ENCODE measurements at places on chromosomes 1 and 21. TPM values are rescaled to one million over a fixed set of nuclear protein-coding genes. Genes with fewer than 3 reads are reported as not detected.

- peak; percentile 80 for DNase-seq
- H3K4me1 ChIP-seq: peaks cover 7% of the 10 kb centered on the region
- H3K27me3 ChIP-seq: no peaks in the 10 kb centered on the region
- no peaks in the 10 kb centered on the region for H3K36me3 ChIP-seq
- no peak overlapping the region for H3K4me3 ChIP-seq
Measured at GRCh38 chr21:45378258-45378966, 26.6 kb upstream of the COL18A1 start.

The TMEM200B gene
- 4.9 TPM for polyA plus RNA-seq

GRCh38 chr1:94048413-94049164, 72.4 kb downstream of the ABCA4 start:
- H3K4me3 ChIP-seq: no peak overlapping the region
- H3K27me3 ChIP-seq: no peaks in the 10 kb centered on the region
- peak; percentile 49 for DNase-seq
- peak overlapping the region; percentile 66 for H3K27ac ChIP-seq
- peaks cover 32% of the 10 kb centered on the region for H3K4me1 ChIP-seq

DNA sequence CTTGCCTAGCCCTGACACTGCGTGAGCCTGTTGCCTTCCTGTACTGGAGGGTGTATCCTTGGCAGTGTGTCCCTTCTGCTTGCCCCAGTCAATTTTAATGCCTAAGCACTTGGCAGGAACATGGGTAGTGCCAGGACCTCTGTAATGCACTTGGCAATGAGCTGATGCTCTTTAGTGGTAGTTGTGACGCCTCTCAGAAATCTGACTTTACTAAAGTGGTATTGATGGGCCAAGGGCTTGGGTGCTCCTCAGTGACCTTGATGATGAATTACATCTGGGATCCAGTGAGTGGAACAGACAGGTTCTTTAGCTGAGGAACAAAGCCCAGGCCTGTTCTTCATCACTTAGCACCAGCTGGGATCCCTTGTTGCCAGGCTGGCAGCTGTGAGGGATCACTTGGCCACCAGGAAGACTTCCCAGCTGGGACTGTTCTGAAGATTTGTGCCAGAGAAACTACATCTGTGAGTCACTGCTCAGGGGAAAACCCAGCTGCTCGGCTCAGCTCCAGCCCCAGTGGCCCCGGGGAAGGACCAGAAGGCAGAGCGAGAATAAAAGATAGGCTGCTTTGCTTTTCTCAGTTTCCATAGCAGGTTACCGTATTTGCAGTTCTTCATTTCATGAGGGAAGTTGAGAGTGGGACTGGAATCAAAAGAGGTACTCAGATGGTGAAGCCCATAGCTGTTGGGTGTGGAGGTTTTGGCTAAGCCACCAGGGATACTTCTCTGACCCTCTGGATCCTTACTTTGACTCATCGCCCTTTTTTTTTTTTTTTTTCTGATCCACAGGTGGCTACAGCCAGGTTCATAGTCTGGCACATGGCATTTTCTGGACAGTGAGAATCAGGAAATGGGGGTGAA, 28.5 kb upstream of the KCNA2 start:
- H3K27ac ChIP-seq: no peak overlapping the region
- no peaks in the 10 kb centered on the region for H3K36me3 ChIP-seq
- no peaks in the 10 kb centered on the region for H3K4me1 ChIP-seq
- no peak overlapping the region for H3K4me3 ChIP-seq
- no peak for DNase-seq

DNA sequence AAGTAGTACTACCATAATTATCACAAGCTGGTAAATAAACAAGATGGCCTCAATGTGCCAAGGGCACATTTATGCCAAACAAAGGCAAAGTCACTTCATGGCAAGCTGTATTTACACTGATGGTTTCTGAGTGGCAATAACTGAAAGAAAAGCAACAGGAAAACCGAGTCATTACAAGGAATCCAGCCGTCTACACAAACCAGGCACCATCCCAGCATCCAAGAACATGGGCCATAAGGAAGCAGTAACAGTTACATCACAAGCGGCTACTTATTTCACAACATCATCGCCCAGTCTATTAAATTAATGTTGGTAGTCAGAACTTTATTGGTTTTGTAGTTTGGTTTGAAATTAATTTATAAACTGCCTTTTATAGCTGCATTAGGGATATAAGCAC, 214.2 kb downstream of the RERE start:
- no peak overlapping the region for H3K4me3 ChIP-seq
- H3K27ac ChIP-seq: no peak overlapping the region
- no peaks in the 10 kb centered on the region for H3K27me3 ChIP-seq
- no peaks in the 10 kb centered on the region for H3K36me3 ChIP-seq
- DNase-seq: no peak

The NUP210L gene
- polyA plus RNA-seq: 0.19 TPM

The ACTN2 gene
- 2.2 TPM for polyA plus RNA-seq

The OR2L13 gene
- polyA plus RNA-seq: not detected

DNA sequence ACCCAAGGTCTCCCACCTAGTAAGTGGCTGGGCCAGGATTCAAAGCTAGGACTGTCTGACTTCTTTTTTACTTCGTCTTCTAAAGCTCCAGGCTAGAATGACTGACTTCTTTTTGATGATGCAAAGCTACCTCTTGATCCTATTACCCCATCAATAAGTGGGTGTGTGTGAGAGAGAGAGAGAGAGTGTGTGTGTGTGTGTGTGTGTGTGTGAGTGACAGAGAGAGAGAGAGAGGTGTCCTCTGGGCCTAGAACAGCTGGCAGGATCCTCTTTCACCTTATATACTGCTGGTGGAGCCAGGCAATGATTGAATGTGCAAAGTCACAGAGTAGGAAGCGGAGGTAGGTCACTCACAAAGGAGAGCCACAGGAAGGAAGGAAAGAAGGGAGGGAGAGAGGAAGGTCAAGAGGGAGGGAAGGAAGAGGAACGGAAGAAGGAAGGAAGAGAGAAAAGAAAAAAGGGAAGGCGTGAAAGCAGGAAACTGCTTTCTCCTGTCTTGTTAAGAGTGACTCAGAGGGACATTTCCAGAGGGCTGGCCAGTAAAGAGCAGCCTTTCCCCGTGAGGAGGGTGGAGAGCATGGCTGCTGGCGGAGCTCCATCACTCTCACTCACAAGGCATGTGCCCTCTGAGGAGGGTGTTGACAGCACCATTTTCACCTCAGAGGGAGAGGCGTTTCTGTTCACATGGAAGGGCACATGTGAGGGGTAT, 68.9 kb downstream of the CDC7 start:
- DNase-seq: no peak
- no peak overlapping the region for H3K27ac ChIP-seq
- no peaks in the 10 kb centered on the region for H3K4me1 ChIP-seq

DNA sequence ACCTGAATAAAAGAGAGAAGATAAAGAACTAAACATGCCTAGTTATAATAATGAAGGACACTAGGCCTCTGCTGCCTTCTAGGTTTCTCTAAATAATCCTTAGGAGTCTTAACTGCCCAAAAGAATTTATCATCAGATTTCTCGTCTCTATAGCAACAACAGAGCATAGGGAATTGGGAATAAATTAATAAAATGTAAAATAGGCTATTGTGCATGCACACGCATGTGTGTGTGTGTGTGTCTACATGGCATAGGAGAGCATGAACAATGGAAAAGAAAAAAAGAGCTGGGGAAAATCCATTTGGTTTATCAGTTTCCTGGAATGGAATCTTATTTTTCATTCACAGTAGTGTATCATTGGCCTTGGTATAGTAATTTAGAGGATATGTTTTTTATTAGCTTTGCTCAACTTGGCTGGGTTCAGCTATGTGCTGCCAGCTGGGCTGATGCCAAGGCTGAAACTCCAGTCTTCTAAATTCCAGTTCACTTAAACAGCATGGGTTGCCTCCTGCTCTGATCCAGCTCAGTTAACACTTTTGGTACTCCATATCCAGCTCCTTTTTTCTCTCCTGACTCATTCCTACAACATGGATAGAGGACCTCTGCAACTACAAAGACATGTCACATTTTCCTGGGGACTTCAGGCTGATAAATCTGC, 80.6 kb upstream of the SLFNL1 start:
- no peak for DNase-seq
- no peaks in the 10 kb centered on the region for H3K27me3 ChIP-seq
- H3K4me3 ChIP-seq: no peak overlapping the region
- H3K27ac ChIP-seq: no peak overlapping the region

The RAB42 gene
- 12.4 TPM for polyA plus RNA-seq

The FTCD gene
- polyA plus RNA-seq: 2.6 TPM

DNA sequence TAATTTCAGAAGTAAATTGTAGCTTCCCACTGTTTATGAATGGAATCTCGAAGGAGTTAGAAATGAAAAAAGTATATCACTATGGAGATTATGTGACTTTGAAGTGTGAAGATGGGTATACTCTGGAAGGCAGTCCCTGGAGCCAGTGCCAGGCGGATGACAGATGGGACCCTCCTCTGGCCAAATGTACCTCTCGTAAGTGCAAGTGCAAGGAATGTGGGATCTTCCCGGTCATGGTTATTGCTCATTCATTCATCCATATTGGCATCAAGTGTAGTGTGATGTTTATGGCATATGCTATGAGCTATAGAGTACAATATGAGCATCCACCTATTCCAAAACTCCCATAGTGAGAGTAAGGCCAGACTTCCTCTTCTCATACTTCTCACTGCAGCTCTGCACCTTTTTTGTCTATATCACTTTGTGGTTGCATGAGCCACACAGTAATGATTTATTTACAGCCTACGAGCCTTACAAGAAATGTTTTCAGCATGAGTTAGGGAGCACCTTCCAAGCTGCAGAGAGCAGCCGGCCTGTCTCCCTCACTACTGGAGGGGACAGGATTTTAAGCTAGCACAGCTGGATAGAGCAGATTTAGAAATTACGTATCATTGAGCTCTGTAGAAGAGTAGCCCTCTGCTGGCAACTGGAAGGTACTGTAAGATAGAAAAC, 24.9 kb upstream of the CR1L start:
- H3K4me3 ChIP-seq: no peak overlapping the region
- no peaks in the 10 kb centered on the region for H3K27me3 ChIP-seq
- no peaks in the 10 kb centered on the region for H3K4me1 ChIP-seq
- H3K27ac ChIP-seq: no peak overlapping the region
- H3K36me3 ChIP-seq: no peaks in the 10 kb centered on the region
- peak; percentile 88 for DNase-seq

- H3K27ac ChIP-seq: peak overlapping the region; percentile 39
- DNase-seq: no peak
- no peaks in the 10 kb centered on the region for H3K27me3 ChIP-seq
Measured at GRCh38 chr1:82844911-82845827, 1044.4 kb downstream of the ADGRL2 start.

DNA sequence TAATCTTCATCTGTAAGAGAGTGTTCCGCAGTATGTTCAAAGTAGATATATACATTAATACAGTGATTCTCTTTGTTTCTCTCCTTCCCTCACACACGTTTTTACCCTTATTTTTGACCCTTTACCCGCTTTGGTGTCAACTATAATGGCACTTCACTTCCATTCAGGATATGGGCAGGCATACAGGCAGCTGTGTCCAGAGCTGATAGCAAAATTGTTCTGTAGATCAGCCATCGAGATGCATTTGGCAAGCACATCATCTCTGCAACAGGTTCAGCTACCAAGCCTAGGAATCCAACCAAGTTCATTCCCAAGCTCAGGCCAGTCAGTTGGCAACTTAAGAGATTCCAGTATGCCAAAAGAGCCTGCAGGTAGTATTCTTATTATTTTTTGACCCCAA, 74.8 kb downstream of the FNBP1L start:
- H3K27ac ChIP-seq: peak overlapping the region; percentile 39
- H3K4me1 ChIP-seq: peaks cover 12% of the 10 kb centered on the region
- H3K27me3 ChIP-seq: no peaks in the 10 kb centered on the region
- DNase-seq: no peak

- no peak for DNase-seq
- no peaks in the 10 kb centered on the region for H3K27me3 ChIP-seq
- peaks cover 7% of the 10 kb centered on the region for H3K4me1 ChIP-seq
- H3K36me3 ChIP-seq: peaks cover 3% of the 10 kb centered on the region
- H3K27ac ChIP-seq: no peak overlapping the region
- H3K4me3 ChIP-seq: no peak overlapping the region
Measured at GRCh38 chr1:211305044-211305443, 21.6 kb upstream of the TRAF5 start.

DNA sequence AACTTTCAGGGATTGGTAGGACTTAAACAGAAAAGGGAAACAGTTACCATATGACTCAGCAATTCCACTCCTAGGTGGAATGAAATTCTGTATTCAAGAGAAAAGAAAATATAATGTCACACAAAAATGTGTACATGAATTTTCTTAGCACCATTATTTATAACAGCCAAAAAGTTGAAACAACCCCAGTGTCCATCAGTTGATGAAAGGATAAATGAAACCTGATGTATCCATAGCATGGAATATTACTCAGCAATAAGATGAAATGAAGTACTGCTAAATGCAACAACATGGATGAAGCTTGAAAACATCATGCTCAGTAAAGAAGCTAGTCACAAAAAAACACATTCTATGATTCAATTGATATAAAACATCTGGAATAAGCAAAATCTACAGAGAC, 15.5 kb downstream of the EEIG2 start:
- no peaks in the 10 kb centered on the region for H3K36me3 ChIP-seq
- no peak overlapping the region for H3K4me3 ChIP-seq
- no peak overlapping the region for H3K27ac ChIP-seq
- no peaks in the 10 kb centered on the region for H3K4me1 ChIP-seq
- DNase-seq: no peak

DNA sequence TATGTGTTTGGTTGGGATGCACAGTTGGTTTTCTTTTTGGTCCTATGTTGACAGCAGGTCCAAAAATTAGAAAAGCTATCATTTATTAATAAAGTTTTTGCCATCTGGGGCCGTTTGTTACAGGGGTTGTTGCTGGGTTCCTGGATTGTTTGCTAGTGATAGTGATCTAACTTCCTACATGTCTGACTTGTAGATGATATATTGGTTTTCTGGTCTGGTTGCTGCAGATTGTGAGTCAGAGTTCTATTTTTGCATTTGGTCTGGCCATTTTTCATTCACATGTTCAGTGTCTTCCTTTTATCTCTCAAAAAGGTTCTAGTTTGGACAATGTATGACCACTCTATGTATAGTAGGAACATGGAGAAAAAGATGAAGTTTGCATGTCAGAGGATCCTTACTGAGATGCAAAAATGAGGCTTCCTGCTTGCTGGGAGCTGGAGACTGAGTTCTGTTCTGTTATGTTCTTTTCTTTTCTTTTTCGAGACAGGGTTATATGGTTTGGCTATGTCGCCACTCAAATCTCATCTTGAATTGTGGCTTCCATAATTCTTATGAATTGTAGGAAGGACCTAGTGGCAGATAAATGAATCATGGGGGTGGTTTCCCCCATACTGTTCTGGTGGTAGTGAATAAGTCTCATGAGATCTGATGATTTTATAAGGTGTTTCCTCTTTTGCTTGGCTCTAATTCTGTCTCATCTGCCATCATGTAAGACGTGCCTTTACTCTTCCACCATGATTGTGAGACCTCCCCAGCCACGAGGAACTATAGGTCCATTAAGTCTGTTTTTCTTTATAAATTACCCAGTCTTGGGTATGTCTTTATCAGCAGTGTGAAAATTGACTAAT, 4.2 kb upstream of the NVL start:
- peaks cover 7% of the 10 kb centered on the region for H3K4me1 ChIP-seq
- H3K27me3 ChIP-seq: no peaks in the 10 kb centered on the region
- no peak overlapping the region for H3K4me3 ChIP-seq
- H3K36me3 ChIP-seq: no peaks in the 10 kb centered on the region
- H3K27ac ChIP-seq: no peak overlapping the region

GRCh38 chr1:171983584-171983983, 142.3 kb downstream of the DNM3 start:
- no peak overlapping the region for H3K27ac ChIP-seq
- no peak overlapping the region for H3K4me3 ChIP-seq
- DNase-seq: no peak
- 0 out of 2 replicates have a peak, but pooled peaks cover 10% of the 10 kb centered on the region for H3K4me1 ChIP-seq
- no peaks in the 10 kb centered on the region for H3K36me3 ChIP-seq
- H3K27me3 ChIP-seq: no peaks in the 10 kb centered on the region

The MTMR11 gene
- polyA plus RNA-seq: 3.6 TPM

GRCh38 chr1:26195805-26196204, 5.4 kb downstream of the CATSPER4 start:
- H3K27ac ChIP-seq: no peak overlapping the region
- no peak overlapping the region for H3K4me3 ChIP-seq
- H3K36me3 ChIP-seq: no peaks in the 10 kb centered on the region
- H3K27me3 ChIP-seq: no peaks in the 10 kb centered on the region
- no peaks in the 10 kb centered on the region for H3K4me1 ChIP-seq
